ENCODE measurements at places on chromosomes 5 and 9.

DNA sequence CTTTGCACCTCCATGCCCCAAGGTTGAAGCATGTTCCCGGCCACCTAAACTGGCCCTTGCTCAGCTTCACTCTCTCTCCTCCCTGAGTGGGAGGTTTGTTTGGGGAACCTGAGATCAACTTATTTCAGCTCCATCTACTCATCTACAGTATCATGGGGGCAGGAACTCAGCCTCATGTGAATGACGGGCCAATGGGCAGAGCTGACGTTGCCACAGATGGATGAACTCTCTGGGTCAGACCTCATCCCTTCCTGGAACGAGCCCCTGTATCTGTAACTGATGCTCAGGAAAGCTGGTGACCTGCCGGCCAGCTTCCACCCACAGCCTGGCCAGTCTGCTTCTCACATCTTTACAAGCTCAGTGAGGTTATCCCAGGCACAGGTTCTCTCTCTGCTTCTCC, 369.6 kb downstream of the IRX2 start:
- DNase-seq: no peak

DNA sequence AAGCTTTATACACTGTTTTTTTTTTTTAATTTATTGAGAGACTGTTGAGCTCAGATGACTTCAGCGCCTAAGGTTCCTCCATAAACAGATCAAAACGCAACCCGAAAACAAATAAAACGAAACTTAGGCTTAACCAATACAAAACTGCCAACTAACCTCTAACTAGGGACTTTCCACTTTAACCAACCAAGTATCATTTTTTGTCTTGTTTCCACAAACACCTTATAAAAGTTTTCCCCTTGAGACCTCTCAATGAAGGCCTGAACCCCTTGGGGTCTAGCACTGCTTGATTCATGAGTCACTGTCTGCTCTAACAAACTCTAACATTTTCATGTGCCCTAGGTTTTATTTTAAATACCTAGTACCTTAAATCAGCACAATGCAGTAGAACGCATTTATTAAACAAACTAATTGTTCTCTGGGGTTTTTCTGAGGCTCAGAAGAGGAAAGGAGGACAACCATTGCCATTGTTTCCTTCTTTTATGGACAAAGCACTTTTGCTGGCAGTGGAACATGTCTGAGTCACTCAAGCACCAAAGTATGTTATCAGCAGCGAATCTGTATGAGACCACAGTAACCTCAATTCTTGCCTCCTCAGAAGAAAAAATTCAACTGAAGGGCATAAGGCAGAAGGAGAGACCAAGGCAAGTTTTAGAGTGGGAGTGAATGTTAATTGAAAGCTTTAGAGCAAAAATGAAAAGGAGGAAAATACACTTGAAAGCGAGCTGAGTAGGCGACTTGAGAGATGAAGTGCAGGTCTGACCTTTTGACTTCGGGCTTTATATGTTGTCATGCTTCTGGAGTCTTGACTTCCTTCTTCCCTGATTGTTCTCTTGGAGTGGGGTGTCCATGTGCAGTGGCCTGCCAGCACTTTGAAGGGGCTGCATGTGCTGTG, 97.7 kb upstream of the HCN1 start:
- no peak for DNase-seq

DNA sequence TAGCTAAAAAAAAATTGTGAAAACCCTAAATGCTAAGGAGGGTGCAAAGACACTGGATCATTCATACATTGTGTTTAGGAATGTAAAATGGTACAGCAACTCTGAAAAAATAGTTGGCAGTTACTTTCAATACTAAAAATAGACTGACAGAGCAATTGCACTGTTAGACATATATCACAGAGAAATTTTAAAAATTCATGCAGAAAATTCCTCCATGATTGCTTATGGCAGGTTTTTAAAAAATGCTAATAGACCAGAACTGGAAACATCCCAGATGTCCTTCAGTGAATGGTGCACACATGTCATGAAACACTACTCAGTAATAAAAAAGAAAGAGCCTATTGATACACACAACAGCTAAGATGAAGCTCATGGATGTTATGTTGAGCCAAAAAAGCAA, 349.8 kb upstream of the DAB2 start:
- DNase-seq: no peak

GRCh38 chr5:151058891-151059489, 21.8 kb downstream of the TNIP1 start:
- no peak for DNase-seq

GRCh38 chr5:176863041-176863764, 35.9 kb downstream of the HK3 start:
- DNase-seq: no peak

- DNase-seq: no peak
Measured at GRCh38 chr5:14202462-14202861, 59.3 kb downstream of the TRIO start.

DNA sequence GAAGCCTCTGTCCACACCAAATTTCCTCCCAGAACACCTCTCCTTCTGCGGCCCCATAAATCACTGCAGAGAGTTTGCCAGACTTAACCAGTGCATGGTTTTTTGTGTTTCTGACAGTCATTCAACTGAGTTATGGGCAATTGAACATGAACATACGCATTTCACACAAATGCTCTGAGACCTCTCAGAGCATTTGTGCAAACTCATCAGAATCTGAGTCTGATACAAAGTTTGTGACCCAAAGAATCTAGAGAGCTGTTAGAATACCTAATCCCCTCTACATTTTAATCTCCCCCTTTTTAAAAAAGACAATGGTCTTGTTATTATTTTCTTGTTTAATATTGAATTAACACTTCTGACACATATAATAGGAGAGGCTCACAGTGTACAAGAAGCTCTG, 416.9 kb upstream of the SMARCA2 start:
- no peak for DNase-seq

DNA sequence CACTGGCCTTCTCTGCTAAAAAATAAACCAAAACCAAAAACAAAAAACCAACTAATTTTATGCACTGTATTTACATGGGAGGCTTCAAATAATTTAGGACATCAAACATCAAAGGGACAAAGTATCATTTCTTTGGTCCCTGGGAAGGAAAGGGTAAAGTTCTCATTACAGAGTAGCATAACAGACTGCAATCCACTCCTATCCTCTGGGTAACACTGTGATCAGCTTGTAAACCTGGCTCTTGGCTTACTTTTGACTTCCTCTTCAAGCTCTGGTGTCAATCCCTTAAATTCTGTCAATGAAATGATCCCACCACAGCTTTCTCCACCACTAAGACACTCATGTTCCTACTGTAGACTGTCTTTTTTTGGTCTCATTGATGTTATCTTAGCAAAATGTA, 69.8 kb upstream of the VCAN start:
- no peak for DNase-seq

- no peak for DNase-seq
Measured at GRCh38 chr5:107674655-107675054, 3.9 kb upstream of the EFNA5 start.

DNA sequence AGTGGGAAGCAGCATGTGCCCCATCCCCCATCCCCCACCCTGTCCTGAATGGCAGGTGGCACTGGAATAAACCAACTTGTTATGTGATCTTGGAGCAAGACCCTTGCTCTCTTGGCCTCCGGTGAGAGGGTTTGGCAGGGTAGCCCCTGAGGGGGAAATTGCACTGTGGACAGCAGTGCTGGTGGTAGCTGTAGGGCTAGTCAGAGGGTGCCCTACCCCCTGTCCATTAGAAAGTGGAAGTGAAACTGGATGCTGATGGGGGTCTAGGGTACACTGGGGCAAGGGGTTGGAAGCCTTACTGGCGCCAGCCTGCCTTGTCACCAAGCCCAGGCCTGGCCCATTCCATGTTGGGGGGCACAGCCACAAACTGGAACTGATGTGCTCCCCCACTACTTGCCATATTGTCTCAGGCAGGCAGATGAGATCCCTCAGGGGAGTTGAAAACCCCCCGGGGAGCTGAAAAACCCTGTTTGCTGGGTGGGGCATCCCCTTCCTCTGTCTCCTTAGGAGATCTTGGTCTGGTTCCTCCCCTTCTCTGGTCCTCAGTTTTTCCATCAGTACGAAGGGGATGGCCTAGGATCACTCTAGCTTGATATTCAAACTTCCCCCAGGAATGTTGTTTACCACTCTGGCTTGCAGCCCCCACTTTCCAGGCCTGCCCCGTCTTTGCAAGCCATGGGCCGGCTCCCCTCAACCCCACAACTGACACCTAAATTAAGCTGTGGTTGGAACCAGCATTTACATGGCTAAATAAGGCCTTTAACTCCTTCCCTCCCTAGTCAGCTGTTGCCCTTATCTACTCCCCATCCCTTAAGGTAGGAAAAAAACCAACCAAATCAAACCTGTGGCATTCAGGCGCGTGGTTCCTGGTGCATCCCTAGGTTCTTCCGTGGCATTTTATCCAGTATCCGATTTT, 14.4 kb upstream of the SYNPO start:
- DNase-seq: no peak

DNA sequence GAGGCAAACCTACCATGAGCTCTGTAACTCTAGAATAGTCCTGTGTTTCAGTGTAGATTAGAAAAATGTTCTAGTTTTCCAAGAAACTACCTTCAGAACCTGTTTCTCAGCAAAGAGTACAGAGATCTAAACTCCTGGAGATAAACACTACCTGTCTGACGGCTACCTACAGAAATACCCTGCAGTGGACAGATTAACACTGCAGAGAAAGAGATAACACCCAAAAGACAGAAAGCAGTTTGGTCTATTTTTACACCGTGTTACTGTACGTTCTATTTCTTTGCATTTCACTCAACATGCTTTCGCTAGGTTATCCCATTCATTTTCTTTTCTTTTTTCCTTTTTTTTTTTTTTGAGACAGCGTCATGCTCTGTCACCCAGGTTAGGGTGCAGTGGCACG, 11.6 kb downstream of the SCAI start:
- DNase-seq: no peak
